Stimulated activated CD4-positive, alpha-beta T cell treated with anti-CD3 and anti-CD28 coated beads, TNF-alpha, amount 100 ng/mL, for 24 hours (primary cell): ENCODE measurements at places on chromosomes 12 and 14.

DNA sequence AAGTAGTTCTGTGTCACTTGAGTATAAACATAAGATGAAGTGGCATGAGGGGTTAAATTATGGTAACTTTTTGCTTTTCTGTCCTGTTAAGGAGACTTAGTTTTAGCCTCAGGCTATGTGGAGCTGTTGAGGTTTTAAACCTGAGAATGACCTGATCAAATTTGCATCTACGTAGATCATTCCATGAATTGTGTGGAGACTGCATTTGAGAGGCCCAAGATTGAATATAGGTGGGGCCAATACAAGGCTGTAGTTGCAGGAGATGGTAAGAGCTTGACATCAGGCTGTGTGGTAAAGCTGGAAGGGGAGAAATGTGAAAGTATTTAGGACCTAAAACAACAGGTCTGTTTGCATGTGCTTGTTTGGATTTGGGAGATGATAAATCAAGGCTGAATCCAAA lies 249.5 kb downstream of the SLC16A7 start:
- no peak for DNase-seq

- DNase-seq, result no peak
Measured at GRCh38 chr14:75040959-75041358, 10.3 kb downstream of the MLH3 start.

GRCh38 chr12:8508910-8509841 lies 4.1 kb upstream of the CLEC4D start:
- DNase-seq, result no peak

- DNase-seq, result no peak
Measured at GRCh38 chr14:90674043-90674670, 142.1 kb downstream of the TTC7B start.

GRCh38 chr14:101108579-101109346 lies 205.2 kb upstream of the RTL1 start:
- DNase-seq, result no peak

- DNase-seq, result no peak
Measured at GRCh38 chr12:100026241-100026640, 41.5 kb upstream of the ANKS1B start.

DNA sequence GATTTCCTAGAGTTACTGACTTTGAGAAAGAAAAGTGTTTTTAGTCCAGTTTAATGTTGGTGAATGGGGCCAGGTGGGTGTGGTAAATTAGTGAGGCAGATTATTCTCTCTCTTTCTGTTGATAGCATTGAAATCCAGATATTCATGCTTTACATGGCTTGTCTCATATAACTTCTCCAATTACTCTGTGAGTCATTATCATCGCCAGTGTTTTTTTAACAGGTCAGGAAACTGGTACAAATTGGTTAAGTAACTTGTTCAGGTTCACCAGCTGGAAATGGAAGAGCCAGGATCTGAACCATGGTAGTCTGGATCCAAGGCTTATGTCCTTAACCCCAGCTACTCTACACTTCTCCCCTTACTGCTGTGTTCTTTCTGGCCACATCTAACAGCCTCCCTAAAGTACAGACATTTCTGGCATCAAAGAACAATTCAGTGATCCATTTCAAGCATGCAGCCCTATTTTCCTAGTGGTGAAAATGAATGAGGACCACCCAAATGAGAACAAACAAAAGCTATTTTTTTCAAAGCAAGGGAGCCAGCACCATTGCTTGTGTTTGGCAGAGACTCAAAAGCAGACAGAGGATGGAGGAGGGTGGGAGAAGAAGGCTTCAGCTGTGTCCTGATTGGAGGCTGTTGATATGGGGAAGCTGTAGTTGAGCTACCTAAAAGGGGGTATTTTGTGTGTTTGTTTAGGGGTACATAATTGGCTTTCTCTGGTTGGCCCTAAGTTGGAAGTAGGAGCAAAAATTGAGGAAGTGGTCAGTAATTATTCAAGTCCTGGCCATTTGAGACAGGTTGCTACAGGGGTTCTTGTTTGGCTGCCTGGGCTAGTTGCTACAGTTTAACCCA lies 1.7 kb downstream of the IRAK3 start:
- no peak for DNase-seq

- no peak for DNase-seq
Measured at GRCh38 chr12:25583545-25583944, 30.5 kb upstream of the LMNTD1 start.

DNA sequence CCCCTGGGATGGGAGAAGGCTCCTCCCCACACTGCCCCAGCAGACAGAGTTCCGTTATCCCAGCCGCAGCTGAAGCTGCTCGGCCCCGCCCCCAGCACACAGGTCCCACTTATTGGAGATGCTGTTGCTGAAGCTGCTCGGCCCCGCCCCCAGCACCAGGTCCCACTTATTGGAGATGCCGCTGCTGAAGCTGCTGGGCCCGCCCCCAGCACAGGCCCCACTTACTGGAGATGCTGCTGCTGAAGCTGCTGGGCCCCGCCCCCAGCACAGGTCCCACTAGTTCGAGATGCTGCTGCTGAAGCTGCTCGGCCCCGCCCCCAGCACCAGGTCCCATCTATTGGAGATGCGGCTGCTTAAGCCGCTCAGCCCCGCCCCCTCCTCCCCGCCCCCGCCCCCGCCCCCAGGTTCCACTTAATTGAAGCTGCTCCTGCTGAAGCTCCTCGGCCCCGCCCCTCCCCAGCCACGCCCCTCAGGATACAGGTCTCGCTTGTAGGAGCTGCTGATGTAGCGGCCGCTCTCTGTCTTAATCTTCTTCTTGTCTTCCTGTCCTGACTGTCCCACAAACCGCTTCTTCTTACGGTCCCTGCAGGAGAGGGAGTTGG lies 12.0 kb downstream of the CFAP73 start:
- DNase-seq, result peak; percentile 40

GRCh38 chr14:98103705-98104104 lies 1168.3 kb downstream of the BCL11B start:
- no peak for DNase-seq

GRCh38 chr14:24943024-24943423 lies 106.9 kb downstream of the STXBP6 start:
- no peak for DNase-seq

GRCh38 chr12:1360441-1361210 lies 233.8 kb downstream of the FBXL14 start:
- no peak for DNase-seq

DNA sequence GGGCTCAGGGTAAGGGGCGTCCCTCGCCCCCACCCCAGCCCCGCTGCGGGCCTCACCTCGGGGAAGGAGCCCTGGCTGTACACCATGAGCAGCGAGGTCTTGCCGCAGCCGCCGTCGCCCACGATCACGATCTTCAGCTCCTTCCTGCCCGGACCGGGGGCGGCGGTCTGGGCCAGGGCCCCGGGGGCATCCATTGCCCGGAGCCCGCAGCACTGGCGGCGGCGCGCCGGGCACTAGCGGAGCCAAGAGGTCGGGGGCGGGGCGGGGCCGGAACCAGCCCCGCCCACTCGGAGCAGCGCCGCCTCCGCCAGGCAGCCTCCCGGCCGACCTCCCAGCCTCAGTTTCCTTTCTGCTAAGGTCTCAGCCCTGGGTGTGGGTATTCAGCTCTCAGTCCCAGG lies at the start of gene RHOF:
RHOF (minus strand) TSS at position 249 of the 398 bp plus-strand sequence; CDS start at position 194, 55 bp downstream.
- no peak for DNase-seq

DNA sequence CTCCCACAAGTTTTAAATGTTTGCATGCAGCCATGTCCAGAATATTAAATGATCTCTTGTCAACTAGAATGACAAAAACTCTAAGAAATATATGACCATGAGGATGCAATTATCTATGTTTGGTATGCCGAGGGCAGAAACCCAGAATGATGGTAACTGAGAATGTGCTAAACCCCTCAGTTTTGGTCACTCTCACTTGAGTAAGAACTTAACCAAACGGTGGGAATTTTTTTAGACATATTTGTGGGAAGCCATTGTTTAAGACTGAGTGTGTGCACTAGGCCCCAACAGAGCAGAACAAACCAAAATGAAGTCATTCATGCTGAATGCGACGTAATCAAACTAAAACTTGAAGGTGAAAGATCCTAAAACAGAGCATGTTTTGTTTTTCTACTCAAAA lies 1927.9 kb upstream of the SEL1L start:
- no peak for DNase-seq

DNA sequence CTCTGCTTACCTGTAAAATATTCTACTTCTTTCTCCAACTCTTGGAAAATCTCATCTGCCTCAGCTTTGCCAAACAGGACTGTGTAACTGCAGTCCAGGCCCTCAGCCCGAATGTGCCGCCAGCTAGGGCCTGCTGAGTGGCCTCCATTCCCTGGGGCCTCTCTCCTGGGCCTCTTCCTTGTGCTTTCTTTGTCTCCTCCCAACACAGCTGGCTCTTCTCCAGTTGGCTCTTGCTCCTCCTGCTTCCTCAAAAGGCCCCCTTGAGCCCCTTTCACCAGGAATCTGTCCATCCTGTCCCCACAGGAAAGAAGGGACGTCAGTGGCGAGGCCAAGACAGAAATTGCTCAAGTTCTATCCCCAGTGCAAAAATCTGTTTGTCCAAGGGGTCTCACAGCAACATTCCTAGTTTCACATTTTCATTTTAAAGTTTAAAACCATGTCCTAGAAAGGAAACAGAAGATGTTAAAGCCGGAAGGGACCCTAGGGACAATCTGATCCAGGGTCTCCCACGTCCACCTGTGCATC lies 713 bp downstream of the ALKBH2 start:
- DNase-seq, result no peak

DNA sequence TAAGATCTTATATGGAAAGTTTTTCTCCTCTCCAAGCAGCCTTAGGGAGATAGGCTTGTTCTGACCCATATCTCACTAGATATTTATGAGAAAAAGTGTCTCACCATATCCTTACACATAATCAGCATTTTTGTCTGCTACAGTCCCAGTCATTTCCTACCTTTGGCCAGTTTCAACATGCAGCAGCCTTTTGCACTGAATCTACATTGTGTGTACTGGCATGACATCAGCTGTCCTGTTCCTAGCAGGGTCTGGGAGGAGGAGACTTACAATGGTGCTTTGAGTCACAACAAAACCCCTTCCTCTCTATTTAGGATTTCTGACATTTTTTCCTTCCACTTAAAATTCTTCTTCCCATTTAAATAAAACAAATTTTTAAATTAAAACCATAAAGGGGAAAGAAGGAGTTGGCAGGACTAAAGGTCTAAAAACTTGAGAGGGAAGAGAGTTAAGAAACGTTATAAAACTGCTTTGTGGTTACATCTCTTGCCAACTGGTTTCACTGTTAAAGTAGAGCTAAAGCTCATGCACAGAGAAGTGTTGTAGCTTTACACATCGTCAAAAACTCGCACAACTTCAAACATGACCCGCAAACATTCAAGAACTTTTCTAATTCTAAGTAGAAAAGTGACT lies 53.3 kb upstream of the CERS5 start:
- peak; percentile 30 for DNase-seq

- no peak for DNase-seq
Measured at GRCh38 chr14:55545779-55546178, 34.2 kb upstream of the KTN1 start.

DNA sequence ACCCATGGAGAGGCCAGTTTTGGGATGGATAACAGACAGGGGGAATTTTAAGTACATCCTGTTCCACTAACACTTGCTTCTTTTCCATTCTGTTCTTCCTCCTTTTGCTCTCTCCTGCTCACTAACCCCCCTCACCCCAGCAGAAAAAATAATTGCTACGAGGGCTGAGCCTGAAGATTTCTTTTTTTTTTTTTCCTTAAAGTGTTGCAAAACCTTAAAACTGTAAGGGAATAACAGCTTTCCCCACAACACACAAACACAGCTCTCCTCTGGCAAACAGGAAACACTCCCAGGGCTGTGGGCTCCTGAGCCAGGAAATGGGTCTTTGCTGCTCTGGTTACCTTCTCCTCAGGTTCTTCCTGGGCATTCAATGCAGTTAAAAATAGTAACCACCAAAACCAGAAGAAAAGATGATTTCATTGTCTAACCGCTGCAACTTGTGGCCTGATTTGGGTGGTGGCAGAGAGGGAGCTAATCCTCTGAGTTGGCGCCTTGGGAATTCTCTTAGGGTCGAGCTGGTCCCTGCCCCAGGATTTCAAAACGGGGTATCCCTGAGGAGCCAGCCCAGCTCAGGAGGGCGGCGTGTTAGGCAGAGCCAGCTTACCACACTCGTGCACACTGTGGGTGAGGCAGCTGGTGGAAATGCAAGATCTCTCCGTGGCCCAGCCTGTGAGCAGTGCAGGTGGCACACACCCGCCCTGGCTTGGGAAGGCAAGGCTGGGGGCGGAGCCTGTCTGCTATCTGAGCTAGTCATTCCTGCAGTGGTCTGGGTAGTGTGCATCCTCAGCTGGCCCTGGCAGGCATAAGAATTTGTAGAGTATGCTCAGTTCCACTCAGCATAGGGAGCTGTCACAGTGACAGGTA lies 17.1 kb upstream of the EMP1 start:
- DNase-seq, result peak; percentile 23

- DNase-seq, result no peak
Measured at GRCh38 chr14:61325166-61325565, 3.8 kb downstream of the PRKCH start.

GRCh38 chr14:44154874-44155273 lies 352.2 kb downstream of the FSCB start:
- DNase-seq, result no peak

- no peak for DNase-seq
Measured at GRCh38 chr12:107395817-107396216, 289.8 kb upstream of the PWP1 start.

DNA sequence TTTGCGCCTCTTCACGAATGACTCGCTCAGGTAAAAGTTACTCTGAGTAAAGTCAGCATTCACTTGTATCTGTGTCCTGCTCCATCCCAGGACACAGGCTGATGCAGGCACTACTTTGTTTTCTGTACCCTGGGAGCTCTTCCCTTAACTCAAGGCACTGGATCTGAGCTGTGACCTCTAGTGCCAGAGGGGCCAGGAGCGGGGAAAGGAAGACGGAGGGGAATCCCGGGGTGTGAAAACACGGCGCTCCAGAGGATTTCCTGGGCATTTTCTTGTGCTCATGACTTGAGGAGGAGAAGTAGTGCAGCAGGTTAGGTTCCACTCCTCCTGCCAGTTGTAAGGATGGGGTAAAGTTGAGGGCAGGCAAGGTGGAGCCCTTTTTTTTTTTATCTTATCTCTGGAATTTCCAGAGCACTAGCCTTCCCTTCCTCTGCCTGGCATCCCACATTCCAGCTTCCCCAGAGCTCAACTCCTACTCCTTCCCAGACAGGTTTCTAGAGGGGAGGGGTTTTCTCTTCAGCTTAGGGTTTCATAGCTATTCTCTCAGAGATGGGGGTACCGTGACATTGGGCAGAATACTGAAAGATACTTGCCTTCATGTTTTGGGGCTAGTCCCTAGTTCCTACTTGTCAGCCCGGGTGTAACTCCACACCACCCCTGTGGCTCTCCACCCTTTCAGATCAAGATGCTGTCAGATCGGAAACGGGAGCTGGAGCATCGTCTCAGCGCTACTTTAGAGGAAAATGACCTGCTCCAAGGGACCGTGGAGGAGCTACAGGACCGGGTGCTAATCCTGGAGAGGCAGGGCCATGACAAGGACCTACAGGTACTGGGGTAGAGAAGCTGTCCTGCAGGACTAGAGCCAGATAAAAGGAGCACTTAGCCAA lies 52.3 kb downstream of the RAB35 start:
- no peak for DNase-seq
